ENCODE measurements at places on chromosomes 5 and 9. TPM values are rescaled to one million over a fixed set of nuclear protein-coding genes. Genes with fewer than 3 reads are reported as not detected.
A peak's percentile ranks its signal among the peaks of the same experiment; 100 is the strongest.

ANKRD18A gene
- not detected for total RNA-seq

PAEP gene
- not detected for total RNA-seq

GRXCR2 gene
- total RNA-seq: not detected

DNA sequence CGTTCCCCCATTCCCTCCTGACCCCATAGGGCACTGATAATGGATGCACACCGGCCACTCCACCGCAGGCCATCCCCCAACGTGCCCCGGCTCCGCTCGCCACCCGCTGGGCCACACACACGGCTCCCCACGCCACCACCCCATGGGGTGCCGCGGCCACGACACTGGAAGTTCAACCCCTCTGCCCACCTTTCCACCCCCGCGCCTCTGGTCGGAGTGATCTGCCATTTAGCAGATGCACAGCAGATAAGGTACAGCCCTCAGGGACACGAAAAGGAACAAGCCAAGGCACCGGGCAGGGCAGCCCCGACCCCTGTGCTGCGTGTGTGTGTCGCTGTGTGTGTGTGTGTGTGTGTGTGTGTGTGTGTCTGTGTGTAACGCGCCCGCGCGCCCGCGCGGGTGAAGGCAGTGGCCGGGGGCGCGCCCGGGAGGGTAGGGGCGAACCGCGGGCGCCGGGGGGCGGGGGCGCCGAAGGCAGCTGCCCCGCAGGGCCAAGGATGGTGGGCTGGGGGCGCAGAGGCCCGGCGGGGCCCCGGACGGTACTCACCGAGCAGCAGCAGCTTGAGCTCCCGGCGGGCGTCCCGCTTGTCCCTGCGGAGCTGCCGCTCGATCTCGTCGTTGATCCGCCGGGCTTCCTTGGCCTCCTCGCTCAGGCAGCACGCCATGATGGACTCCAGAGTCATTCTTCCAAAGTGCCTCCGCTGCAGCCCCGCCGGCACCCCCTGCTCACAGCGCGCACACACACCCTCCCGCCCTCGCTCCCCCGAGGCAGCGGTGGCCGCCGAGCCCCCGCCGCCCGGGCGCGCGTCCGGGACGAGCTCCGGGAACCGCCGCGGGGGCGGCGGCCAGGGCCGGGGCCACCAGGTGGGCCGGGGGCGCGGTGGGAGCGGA, 813 bp downstream of the GNAQ start:
- peak; percentile 67 for DNase-seq

- DNase-seq: no peak
Measured at GRCh38 chr5:42676362-42676761, 80.3 kb upstream of the CCDC152 start.

GHR gene
- total RNA-seq: 3.1 TPM

GRCh38 chr5:79924936-79925893, 65.8 kb downstream of the MTX3 start:
- DNase-seq: peak; percentile 66

GRCh38 chr9:33924978-33925797, 108.2 kb downstream of the UBE2R2 start:
- peak; percentile 71 for DNase-seq

GRCh38 chr5:116763987-116764866, 189.6 kb upstream of the SEMA6A start:
- no peak for DNase-seq

DNA sequence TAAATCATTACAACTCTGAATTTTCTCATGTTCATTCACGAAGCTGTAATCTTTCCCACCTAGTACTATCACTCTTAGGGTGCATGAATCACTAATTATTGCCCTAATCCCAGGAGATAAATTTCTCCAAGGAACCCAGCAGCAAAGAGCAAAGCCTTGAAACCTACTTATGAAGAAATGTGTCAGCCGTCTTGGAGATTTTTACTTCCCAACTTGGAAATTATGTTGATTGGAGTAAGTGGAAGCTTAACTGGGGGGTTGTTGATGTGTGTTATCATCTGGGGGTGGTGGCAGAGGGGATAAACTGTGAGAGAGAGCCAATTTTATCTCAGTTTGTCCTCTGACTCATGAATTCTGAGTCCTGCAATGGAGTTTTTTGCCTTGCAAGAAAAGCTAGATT, 440.5 kb upstream of the WWC1 start:
- DNase-seq: no peak

- DNase-seq: peak; percentile 17
Measured at GRCh38 chr5:53343187-53343586, 137.2 kb upstream of the FST start.

GRCh38 chr5:158277276-158277675, 418.3 kb upstream of the CLINT1 start:
- DNase-seq: no peak

GRCh38 chr5:122192497-122193496, 63.5 kb downstream of the ZNF474 start:
- peak; percentile 67 for DNase-seq

GRCh38 chr9:111984086-111984802, 87.6 kb downstream of the UGCG start:
- DNase-seq: no peak

GTF2H2 gene
- 9.2 TPM for total RNA-seq

SHLD3 gene
- 3.6 TPM for total RNA-seq

GRCh38 chr9:16559418-16560188, 310.9 kb downstream of the BNC2 start:
- no peak for DNase-seq

IL5 gene
- not detected for total RNA-seq

GRCh38 chr5:2432076-2432920, 319.2 kb downstream of the IRX2 start:
- no peak for DNase-seq

- DNase-seq: no peak
Measured at GRCh38 chr5:173670130-173670651, 53.7 kb upstream of the BOD1 start.

DNA sequence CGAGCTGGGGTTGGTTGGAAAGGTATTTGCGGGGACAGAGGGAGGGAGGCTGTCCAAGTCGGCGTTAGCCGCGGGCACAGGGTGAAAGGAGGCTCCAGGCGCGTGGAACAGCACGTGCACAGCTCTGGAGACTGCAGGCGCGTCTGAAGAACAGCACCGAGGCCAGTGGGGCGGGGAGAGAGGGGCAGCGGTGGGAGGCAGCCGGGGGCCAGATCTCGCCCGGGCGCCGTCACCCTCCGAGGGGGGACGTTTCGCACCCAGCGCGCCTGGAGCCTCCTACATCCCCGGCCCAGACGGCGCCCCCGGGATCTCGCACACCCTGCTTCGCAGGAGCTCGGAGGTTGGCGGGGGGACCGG, 79.6 kb downstream of the NTNG2 start:
- DNase-seq: no peak

DNA sequence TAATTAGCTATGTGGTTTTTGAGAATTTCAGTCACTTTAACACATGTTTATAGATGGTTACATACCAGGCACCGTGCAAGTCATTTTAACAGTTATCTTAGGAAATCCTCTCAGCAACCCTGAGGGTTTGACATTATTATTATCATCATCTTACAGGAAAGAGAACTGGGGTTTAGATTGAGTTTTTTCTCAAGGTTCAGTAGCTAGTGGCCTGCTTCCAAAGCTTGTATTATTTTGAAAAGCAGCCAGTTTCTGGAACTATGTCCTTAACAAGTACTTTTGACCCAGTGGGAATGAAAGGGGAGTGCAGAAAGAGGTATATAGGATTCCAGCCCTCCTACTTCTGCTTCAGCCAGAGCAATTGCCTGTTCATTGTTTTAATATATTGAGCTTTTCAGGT, 157.5 kb downstream of the COMMD10 start:
- no peak for DNase-seq

GRCh38 chr9:117916291-117916690, 212.1 kb downstream of the TLR4 start:
- DNase-seq: peak; percentile 10

- DNase-seq: no peak
Measured at GRCh38 chr5:169805527-169805934, 168.5 kb downstream of the DOCK2 start.

All from lung microvascular endothelial cell (primary cell).